Adrenal gland (tissue), 19 donors: ENCODE measurements at places on chromosomes 11 and 22.

- DNase-seq = peak; percentile 11
These were observed 827 bp downstream of the PHF21B start for GRCh38 chr22:45008751-45009605.

GRCh38 chr11:96311120-96311568, 31.9 kb downstream of the MAML2 start:
- no peak for DNase-seq

DNA sequence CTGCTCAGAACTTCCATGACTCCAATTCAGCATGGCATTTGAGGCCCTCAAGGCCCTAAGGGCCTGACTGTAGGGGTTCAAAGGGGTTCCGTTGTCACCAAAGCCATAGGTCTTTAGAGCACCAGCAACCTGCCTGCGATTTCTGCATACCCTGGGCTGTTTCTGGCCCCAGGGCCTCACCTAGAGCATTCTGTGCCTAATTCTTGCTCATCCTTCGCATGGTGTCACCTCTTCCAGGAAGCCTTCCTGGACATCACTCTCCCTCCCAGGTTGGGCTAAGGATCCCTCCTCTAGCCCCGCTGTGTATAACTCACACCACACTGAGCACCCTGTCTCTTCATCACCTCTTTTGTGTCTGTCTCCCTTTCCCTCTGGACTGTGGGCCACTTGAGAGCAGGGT, 194.3 kb downstream of the CEP164 start:
- no peak for DNase-seq

DNA sequence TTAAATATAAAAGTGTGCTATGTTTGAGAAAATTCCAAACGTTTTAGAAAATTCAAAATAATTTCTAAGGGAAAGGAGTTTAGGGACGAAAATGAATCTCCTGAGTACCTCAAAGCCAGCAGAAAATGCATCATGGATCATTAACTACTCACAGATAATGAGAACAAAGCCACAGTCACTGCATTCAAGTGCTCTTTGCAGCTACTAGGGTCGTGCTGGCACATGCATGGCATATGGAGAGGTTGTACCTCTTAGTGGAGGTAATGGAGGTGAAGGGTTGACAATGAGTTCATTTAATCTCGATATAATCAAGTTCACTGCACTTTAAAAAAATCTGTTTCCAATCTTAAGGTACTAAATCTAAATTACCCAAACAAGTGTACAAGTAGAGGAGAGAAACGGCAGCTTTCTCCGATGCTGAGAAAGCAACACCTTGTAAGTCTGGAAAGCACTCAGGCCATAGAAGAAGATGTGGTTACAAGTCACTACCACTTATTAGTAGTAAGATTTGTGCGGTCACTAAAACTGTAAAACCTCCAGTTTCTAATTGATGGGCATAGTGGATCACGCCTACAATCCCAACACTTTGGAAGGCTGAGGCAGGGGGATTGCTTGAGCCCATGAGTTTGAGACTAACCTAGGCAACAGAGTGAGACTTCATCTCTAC, 261.1 kb upstream of the ANO3 start:
- DNase-seq = no peak

DNA sequence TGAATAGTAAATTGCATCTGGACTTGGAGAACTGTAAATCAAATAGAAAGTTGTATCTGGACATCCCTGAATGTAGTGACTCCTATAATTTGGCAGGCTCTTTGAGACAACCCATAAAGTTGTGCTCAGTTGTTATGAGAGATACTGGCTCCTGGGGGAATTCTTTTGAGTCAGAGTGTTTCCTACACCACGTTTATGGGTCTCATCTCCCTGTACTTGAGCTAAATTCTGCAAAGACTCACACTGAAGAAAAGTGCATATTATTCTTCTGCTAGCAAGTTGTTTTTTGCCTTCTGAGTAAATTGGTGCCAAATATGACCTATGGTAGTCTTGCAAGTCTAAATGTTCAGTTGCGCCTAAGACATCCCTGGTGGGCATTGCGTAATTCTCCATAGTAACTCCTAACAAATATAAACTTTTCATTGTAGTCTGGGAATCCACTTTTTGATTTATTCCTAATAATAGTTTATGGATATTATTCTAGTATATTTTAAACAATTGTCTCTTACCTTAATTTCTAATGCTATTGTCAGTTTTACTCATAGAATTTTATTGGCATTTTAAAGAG, 5.0 kb downstream of the ZNF215 start:
- DNase-seq = no peak

DNA sequence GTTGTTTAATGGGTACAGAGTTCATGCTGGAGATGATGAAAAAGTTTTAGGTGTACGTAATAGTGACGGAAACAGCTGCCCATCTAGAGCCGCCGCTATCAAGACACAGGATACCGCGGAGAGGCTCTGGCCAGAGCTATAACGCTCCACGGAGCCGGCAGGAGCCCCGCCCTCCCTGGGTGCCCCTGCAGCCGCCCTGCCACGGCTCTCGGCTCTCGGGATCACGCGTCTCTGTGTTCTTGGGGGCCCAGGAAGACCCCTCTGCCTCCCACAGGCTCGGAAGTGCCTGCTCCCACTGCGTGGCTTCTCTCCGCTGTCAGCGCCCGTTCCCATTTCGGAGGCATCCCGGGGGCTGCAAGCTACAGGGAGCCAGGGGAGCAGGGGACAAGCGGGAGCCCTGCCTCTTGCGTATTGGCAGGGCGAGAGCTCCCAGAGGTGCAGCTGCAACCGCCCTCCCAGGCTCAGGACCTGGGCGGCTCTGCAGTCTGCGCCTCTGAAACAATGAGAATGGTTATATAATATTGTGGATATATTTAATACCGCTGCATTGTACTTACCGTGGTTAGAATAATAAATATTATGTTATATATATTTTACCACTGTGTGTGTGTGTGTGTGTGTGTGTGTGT, 13.7 kb downstream of the GLYATL2 start:
- DNase-seq = no peak

DNA sequence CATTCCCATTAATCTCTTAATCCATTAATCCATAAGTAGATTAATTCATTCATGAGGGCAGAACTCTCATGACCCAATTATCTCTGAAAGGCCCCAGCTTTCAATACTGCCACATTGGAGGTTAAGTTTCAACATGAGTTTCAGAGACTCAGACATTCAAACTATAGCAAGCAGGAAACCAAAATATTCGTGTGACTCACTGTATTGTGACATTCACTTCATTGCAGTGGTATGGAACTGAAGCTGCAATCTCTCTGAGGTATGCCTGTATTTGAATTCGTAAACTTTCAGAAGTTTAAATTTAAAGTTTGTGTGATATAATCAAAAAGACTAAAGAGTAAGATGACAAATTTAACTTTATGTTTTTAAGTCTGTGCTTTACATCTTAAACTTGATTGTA, 2.9 kb upstream of the OR52J3 start:
- no peak for DNase-seq

GRCh38 chr11:57424792-57425564, 1.9 kb downstream of the SLC43A3 start:
- peak; percentile 64 for DNase-seq

DNA sequence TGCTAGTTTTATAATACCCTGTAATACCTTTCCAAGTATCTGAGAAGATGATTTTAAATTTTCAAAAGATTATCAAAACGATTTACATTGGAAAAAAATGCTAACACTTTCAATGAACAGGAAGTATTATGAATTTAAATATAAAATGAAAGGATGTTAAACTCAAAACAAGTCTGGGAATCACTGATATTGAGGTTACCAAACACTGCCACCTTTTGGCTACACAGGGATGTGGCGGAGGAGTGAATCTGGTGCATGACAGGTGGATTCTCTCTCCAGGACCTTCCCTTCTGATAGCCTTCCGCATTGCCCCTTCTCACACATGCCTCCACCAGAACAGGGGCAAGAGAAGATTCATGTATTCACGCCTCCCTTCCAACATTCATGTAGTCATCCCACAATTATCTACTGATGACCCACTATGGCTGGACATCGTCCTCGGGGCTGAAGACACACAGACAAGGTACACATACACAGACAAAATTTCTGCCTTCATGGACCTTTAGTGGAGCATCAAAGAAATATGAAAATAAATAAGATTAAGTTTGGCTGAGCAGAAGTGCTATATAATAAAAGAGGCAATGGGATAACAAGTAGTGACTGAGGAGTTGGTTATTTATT, 34.7 kb downstream of the ATG16L2 start:
- DNase-seq = no peak

GRCh38 chr11:72202571-72202970, 10.6 kb downstream of the FOLR1 start:
- no peak for DNase-seq

DNA sequence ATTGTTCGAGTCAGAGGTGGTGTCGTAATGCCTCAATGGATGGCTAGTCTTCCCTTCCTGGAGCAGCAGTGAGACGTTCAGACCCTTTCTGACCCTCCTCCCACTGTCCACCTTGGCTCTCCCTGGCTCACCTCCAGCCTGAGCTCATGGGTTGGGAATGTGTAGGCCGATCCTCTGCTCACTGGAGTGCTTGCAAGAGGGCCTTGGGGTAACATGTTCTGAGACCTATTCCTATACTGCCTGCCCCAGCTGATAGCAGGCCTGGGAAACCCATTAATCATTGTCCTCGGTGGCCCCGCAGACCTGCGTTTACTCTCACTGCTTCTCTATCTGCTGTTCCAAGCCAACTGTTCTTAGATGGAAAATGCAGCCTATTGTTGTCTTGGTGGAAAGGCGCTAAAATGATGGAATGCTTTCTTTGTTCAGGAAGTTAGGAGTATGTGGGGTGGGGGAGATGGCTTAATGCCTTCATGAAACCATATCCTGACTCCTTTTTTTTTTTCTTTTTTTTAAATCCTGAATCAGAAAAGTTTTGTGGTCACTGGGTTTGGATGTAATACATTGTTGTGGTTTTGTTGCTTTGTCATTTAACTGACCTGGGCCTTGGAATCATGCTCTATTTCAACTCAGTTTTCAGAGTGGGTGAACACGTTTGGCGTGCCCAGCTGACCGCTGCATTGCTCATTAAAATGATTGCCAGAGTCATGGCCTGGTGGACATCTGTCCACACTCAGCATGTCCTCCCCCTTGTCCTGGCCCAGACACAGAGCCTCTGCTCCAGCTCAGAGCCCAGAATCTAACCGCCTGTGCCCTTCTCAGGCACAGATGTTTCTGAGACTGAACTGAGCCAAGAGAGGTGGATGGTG, 72.5 kb downstream of the MICAL2 start:
- DNase-seq = no peak

GRCh38 chr11:115912484-115912945, 408.3 kb upstream of the CADM1 start:
- DNase-seq = peak; percentile 12

DNA sequence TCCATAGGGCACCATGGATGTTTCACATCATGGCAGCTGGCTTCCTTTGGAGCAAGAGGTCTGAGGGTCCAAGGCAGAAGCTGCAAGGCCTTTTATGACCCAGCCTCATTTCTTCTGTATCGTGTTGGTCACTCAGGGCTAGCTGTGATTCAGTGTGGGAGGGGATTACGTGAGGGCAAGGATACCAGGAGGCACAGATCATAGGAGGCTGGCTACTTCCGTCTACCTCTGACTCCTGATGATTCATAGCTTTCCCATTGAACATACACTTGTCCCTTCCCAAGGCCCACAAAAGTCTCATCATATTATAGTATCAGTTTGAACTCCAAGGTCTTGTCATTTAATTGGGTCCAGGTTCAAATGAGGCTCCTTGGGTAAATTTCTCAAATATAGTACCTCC, 135.3 kb upstream of the ZBED5 start:
- DNase-seq = no peak

DNA sequence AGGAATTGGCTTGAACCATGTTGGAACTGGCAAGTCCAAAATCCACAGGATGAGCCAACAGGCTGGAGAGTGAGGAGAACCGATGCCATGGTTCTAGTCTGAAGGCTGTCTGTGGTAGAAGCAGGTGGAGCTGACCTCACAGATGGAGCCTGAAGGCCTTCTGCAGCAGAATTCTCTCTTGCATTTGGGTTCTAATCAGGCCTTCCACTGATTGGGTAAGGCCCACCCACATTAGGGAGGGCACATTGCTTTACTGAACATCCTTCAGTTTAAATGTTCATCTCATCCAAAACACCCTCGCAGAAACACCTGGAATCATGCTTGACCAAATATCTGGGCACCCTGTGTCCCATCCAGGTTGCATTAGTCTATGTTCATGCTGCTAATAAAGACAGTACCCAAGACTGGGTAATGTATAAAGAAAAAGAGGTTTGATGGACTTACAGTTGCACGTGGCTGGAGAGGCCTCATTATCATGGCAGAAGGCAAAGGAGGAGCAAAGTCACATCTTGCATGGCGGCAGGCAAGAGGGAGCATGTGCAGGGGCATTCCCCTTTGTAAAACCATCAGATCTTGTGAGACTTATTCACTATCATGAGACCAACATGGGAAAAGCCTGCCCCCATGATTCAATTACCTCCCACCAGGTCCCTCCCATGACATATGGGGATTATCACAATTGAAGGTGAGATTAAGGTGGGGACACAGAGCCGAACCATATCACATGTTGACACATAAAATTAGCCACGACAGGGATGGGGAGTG, 15.9 kb downstream of the SMIM38 start:
- DNase-seq = no peak

DNA sequence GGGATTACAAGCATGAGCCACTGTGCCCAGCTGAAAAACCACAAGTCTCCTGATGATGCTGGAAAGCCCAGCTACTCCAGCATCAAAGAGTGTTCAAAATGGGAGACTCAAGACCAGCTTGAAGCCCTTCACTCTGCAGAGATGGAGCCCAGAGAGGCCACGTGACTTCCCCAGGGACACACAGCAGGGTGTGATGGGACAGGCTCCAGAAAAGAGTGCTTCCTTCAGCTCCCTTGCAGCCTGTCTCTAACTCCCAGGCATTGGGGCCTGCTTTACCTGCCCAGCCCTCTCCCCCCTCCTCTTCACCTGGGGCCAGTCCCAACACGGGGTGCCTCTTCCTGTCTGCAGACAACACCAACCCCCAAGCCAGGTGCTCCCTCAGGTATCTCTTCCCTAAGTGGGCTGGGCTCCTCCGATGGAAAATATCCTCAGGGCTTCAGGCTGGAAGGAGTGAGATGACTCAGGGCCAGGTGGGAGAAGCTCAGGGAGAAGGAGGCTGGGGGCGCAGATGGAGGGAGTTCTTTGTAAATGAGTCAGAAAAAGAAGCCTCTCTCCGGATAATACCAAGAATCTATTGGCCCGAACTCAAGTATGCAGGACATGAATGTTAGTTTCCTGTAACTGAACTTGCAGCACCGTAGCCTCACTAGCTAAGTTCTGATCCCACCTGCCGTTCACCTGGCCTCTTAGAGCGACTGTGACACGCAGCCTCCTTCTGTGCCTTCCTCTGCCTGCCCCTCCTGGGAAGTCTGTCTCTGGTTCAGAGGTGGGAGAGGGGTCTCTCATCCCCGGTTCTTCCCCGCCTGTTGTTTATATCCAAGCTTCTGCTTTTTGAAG, 326.6 kb downstream of the MN1 start:
- DNase-seq = no peak

GRCh38 chr11:20489948-20490347, 102.4 kb downstream of the PRMT3 start:
- no peak for DNase-seq
